ENCODE measurements at places on chromosomes 2 and 18. TPM values are rescaled to one million over a fixed set of nuclear protein-coding genes. Genes with fewer than 3 reads are reported as not detected.
A peak's percentile ranks its signal among the peaks of the same experiment; 100 is the strongest.

GRCh38 chr2:218658671-218659257 lies 659 bp downstream of the ZNF142 start:
- peak; percentile 53 for DNase-seq

Gene DSG1
- not detected for total RNA-seq

- DNase-seq: no peak
These were observed 344.1 kb upstream of the CHAC2 start for GRCh38 chr2:53423465-53423864.

- no peak for DNase-seq
These were observed 139.2 kb upstream of the ARHGAP28 start for GRCh38 chr18:6590326-6590725.

GRCh38 chr2:795531-796041 lies 118.4 kb upstream of the TMEM18 start:
- DNase-seq: no peak

DNA sequence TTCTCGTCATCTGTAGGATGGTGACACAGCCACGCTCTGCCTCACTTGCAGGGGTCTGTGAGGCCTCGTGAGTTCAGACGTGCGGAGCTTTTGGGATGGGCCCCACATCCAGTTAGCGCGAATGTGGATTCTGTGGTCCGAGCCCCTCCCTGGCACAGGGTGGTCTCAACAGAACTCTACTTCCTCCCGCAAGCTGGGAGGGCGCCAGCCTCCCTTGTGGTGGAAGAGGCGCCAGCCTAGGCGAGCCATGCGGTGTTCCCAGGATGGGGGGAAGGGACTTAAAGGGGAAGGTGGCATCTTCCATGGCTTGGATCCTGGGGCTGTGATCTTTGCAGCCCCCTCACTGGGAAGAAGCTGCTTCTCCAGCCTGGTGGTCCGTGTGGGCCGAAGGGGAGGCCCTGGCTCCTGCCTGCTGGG lies 1.4 kb downstream of the SNORC start:
- no peak for DNase-seq

DNA sequence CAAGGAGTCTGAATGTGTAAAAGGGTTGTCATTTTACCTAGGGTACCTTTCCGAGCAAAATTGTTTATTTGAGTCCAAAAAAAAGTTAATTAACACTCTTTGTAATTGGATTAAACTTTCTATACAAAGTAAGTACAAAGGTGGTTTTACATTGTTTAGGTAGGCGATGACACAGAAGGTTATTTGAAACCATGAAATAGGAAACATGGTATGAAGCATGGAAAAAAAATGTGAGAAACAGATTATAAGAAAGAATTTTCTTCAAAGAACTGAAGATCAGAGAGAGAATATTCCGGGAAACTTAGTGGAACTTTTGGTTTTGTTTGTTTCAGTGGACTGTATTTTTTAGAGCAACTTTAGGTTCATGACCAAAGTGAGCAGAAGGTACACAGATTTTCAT lies 32.7 kb downstream of the CARF start:
- DNase-seq: no peak

DNA sequence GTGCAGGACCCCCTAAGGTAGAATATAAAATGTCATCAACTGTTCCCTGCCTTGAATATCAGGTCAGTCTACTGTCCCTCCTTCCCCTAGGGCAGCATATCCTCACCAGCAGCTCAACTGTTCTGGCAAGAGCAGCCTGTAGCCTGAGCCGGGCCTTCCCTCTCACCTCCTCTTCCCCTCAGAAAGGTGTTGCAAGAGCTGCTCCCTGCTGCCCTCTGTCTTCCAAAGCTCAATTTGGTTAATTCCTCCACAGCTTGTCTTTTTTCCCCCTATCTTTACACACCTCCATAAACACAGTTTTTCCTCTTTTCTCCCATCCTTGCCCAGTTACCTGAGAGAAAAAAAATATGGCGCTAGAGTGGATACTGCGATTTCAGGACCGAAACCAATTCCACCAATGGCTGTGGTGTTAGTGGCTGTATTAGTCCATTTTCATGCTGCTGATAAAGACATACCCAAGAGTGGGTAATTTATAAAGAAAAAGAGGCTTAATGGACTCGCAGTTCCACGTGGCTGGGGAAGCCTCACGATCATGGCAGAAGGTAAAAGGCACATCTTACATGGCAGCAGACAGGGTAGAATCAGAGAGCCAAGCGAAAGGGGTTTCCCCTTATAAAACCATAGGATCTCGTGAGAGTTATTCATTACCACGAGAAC lies 184.7 kb downstream of the MREG start:
- DNase-seq: peak; percentile 58

Gene BBS5
- 1.4 TPM for total RNA-seq

Gene ALPI
- total RNA-seq: not detected

Gene RGPD3
- total RNA-seq: 0.13 TPM

DNA sequence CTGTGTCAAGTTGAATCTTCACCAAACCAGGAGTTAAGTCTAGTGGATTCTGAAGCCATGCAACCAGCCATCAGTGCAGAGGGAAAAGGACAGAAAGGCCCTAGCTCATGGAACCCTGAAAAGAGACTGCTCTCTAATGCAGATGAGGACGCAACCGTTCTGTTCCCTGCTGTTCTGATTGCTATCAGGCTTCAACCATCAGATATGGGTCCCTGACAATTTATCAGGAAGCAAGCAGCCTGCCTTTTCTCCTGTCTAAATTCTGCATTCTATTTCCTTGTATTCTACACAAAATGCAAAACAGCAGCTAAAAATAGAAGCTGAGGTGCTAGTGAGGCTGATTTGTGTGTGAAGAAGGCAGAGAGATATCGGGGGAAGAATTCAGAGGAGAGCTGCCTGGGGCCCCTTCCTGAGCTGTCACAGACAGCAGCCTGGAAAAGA lies 68.4 kb upstream of the RTN4 start:
- no peak for DNase-seq

DNA sequence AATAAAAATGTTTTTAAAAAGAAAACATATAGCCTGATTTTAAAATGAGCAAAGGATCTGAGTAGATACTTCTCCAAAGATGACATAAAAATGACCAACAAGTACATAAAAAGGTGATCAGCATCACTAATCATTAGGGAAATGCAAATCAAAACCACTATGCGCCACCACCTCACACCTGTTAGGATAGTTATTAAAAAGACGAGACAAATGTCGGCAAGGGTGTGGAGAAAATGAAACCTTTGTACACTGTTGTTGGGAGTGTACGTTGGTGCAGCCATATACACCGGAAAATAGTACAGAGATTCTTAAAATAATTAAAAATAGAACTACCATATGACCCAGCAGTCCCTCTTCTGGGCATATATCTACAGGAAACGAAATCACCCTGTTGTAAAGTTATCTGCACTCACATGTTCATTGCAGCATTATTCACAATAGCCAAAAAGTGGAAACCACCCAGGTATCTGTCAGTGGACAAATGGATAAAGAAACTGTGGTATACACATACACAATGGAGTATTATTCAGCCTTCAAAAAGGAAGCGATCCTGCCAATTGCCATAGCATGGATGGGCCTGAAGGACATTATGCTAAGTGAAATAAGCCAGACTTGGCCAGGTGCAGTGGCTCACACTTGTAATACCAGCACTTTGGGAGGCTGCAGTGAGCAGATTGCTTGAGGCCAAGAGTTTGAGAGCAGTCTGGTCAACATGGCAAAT lies 91.6 kb downstream of the PRKRA start:
- DNase-seq: no peak

Gene AP1S3
- 0.89 TPM for total RNA-seq

Gene SCN2A
- under 0.01 TPM for total RNA-seq

DNA sequence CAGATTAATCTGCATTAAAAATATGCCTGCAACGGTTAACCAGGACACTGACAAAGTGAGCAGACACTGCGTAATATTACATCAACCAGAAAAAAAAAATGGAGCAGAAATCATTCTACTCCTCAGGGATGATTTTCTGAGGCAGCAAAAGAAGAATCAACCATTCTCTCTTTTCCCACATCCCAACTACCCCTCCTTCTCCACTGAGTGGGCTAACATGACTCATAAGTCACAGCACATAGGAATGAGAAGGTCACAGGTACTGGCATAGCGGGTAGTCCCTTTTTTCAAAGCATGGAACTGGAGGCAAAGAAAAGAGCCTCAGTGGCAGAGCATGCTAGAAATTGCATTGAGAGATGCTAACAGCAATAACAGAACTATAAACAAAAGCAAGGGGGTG lies 54.3 kb upstream of the TSPYL6 start:
- no peak for DNase-seq

Gene UCN
- 0.13 TPM for total RNA-seq

Gene ELOA2
- not detected for total RNA-seq

DNA sequence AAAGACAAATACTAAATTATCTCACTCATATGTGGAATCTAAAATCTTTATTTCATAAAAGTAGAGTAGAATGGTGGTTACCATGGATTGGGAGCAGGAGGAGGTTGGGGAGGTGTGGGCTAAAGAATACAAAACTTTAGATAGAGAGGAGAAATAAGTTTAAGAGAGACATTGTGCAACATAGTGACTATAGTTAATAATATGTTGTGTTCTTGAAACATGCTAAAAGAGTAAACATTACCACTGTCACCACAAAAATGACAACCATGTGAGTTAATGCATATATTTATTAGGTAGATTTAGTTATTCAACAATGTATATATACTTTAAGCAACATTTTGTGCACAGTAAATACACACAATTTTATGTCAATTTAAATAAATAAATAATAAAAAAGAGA lies 128.5 kb upstream of the COL3A1 start:
- DNase-seq: no peak

Gene SERPINB5
- total RNA-seq: not detected

Gene CD207
- total RNA-seq: under 0.01 TPM

DNA sequence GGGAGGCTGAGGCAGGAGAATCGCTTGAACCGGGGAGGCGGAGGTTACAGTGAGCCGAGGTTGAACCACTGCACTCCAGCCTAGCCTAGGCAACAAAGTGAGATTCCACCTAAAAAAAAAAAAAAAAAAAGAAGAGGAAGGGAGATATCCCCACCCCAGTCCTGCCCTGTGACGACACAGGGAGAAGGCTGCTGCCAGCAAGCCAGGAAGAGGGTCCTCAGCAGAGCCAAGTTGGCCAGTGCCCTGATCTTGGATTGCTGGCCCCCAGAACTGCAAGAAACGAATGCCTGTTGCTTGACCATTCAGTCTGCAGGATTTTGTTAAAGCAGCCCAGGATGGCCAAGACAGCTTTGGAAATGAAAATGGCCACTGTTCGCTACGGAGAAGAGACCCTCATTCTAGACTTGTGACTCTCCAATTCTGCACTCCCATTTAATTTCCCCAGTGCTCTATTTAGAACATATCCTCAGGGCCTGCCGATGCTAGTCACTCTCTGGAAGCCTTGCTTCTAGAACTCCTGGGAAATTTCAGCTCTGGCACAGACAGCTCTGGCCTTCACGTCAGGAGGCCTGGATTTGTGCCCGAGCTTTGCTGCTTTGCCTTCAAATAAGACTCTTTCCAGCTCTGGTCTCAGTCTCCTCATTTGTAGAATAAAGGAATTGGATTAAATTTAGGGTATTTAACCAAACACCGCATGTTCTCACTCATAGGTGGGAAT lies 15.7 kb upstream of the AMMECR1L start:
- no peak for DNase-seq

Gene IL36B
- not detected for total RNA-seq

DNA sequence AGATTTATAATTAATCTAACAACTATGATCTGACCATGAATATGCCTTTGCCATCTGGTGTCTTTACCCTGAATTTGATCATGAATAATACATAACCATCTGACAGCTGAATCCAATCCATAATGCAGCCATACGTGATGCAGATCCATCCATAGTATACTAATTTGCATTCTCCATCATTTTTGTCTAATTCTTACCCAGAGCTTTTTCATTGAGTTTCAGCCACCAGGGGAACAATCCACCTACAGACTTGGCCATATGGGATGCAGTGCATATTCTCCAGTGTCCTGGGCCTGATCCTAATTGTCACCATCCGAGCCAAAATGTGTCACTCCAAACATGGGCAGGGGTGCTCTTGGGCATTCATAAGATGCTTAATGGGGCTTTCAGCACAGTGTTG lies 227.2 kb upstream of the CRIM1 start:
- no peak for DNase-seq

- DNase-seq: no peak
These were observed 107.7 kb downstream of the ATL2 start for GRCh38 chr2:38269421-38269820.

- no peak for DNase-seq
These were observed 12.1 kb downstream of the MAP4K3 start for GRCh38 chr2:39424951-39425350.

Gene IMMT
- 44.7 TPM for total RNA-seq

DNA sequence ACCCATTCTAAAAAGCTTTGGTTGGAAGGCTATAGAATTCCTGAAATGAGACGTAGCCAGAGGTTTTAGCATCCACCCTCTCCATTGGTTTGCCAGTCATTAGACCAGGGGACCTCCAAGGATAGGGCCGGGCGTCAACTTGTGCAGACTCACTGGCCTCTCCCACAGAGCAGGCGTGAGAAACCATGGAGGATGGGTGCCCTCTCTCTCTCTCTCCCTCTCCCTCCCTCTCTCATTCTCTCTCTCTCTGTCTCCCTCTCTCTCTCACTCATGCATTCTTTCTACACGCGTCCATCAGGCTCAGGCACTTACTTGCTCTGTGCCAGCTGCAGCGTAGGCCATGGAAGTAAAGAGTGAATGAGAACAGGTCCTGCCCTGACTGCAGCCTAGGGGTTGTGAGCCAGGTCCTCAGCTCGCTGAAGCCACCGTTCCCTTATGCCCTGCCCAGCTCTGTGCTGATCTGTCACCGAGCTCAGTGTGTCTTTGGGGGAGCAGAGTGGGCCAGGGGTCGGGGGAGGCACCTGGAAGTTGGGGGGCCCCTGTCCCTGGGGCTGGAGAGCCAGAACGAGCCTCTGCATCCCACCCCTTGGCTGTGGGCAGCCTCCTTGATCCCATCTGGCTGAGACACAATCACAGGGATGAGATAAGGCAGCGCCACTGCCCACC lies 304.4 kb upstream of the HS6ST1 start:
- DNase-seq: no peak

Gene CFC1B
- not detected for total RNA-seq

- DNase-seq: no peak
These were observed 692 bp upstream of the TSHZ1 start for GRCh38 chr18:75209951-75210258.

Gene SALL3
- not detected for total RNA-seq

DNA sequence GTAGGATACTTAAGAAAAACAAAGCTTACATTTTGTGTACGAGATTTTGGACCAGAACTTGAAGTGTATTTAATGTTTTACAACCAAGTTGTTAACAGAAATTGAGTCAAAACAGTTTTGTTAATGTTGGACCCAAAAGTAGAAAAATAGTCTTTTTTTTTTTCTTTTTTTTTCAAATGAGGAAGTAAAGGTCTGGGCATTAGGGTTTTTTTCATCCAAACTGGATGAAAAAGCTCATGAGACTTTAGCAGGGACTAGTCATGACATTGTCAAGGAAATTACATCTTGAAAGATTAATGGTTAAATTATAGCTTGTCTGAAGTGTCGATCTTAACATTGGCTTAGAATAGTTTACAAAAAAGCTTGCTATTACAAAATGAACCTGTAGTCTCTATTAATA lies 32.3 kb downstream of the CCNT2 start:
- DNase-seq: no peak

- DNase-seq: no peak
These were observed 94.3 kb downstream of the MBD2 start for GRCh38 chr18:54130177-54130576.

Measured in dermis microvascular lymphatic vessel endothelial cell (primary cell).